Activated gamma-delta T cell treated with anti-CD3 and anti-CD28 coated beads, Interleukin-2, amount 50 U/mL, for 16 hours (primary cell): ENCODE measurements at places on chromosomes 11 and 22.

DNA sequence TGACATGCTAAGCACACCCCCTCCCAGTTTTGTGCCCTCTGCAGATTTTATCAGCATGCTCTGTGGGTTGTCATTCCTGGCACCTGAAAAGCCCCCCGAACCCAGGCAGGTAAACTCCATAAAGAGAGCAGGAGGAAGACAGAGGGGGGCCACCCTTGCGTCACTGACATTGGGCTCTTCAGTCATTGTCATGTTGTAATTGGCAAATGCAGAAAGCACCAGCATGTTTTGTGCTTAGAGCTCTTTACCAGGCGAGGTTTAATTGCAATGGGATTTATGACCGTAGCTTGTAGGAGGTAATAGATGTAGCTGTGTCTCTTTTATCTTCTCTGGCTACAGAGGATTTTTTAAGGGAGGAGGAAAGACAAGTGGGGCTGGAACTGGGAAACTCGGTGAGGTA, 201.7 kb downstream of the GRIK4 start:
- DNase-seq: no peak

- DNase-seq: no peak
Observed at GRCh38 chr11:121152764-121153163, 51.7 kb downstream of the TECTA start.

DNA sequence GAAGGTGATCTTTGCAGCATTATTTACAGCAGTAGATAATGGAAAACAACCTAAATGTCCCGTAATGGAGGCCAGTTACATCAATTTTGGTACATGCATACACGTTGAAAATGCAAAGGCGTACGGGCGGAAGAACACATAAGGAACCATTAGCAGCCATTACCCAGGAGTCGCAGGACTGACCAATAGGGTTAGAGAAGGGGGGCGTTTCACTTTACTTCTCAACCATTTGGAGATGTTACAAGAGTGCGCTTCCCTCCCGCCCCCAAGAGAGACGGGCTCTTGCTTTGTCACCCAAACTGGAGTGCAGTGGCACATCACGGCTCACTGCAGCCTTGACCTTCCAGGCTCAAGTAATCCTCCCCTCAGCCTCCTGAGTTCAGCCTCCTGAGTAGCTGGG, 52.8 kb upstream of the SLC35C1 start:
- DNase-seq: no peak

GRCh38 chr22:30782613-30783012, 87.9 kb downstream of the OSBP2 start:
- DNase-seq: no peak

DNA sequence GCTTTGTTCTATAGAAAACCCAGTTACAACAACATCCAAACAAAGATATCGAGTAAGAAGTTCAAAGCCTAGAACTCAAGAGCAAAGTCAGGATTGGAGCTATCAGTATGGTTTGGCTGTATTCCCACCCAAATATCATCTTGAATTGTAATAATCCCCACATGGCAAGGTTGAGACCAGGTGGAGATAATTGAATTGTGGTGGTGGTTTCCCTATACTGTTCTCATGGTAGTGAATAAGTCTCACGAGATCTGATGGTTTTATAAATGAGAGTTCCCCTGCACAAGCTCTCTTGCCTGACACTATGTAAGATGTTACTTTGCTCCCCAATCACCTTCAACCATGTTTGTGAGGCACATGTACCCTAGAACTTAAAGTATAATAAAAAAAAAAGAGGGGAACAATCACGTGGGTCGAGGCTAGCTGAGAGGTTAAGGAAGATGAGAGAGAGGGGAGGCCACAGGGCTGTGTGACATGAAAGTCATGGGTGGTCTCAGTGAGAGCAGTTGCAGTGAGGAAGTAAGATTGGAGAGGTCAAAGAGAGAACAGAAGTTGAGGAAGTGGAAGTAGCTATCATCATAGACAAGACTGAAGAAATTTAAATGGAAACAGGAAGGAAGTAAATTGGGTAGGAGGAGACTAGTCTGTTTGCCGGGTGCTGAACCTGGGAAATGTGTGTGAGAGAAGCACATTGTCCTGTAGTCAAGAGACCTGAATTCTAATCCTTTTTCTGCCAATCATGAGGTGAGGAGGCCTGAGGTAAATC, 80.1 kb upstream of the CD44 start:
- DNase-seq: no peak

DNA sequence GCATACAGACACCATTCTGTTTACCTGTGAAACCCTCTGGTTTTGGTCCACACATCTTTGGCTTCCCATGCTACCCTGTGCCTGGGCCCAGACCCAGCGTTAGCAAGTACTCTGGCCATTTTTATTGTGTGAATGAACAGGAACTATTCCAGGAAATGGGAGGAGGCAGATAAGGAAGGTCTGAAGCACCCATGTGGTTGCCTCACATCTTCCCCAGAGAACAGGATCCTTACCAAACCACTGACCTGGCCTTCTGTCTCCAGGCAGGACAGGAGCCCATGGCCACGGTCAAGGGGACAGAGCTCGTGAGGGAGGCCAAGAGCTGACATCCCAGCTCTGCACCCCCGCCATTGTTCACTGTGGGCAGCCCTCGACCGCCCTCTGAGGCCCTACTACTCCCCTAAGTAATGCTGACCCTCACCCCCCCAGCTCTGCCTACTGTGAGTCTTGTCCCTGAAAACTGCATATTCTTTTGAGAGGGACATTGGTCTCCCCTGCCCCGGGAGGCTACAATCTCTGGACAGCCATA, 97.7 kb upstream of the TP53I11 start:
- DNase-seq: no peak

- DNase-seq: no peak
Observed at GRCh38 chr22:31625661-31626426, 36.2 kb downstream of the PISD start.

- DNase-seq: no peak
Observed at GRCh38 chr11:128628686-128629085, 41.3 kb upstream of the ETS1 start.

DNA sequence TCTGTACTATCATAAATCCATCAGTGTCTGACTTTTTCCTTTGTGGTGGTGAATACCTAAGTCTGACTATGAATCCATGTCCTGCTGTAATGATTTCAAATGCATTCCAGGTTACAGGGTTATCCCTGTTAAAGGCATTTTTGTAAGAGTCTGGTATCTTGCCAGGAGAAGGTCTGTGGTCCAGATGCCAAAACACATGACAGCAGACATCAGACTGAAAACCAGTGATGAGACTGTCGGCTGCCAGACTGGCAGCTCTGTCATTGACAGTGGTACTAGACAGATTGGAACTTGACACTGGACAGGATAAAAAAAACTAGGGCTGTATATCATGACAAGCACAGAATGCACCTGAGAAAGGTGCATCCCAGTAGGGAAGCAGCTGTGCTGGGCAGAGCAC, 301.8 kb upstream of the FAT3 start:
- no peak for DNase-seq

DNA sequence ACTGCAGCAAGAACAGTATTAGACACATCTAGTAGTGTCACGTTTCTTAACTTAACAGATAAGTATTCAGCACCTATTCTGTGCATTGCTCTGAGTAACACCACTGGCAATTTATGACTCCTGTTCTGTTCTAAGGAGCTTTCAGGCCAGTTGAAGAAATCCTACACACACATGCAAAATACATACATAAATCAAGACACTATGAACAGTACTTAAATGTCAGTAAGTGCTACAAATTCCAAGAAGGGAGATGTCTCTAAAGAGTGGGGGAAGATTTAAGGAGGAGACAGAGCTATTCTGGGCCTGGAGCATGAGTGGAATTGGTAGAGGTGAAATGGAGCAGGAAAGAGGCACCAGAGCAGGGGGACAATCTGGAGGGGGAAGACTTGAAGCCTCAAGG, 46.2 kb upstream of the CLMP start:
- no peak for DNase-seq

GRCh38 chr11:82076126-82076525, 657.5 kb downstream of the FAM181B start:
- DNase-seq: no peak

DNA sequence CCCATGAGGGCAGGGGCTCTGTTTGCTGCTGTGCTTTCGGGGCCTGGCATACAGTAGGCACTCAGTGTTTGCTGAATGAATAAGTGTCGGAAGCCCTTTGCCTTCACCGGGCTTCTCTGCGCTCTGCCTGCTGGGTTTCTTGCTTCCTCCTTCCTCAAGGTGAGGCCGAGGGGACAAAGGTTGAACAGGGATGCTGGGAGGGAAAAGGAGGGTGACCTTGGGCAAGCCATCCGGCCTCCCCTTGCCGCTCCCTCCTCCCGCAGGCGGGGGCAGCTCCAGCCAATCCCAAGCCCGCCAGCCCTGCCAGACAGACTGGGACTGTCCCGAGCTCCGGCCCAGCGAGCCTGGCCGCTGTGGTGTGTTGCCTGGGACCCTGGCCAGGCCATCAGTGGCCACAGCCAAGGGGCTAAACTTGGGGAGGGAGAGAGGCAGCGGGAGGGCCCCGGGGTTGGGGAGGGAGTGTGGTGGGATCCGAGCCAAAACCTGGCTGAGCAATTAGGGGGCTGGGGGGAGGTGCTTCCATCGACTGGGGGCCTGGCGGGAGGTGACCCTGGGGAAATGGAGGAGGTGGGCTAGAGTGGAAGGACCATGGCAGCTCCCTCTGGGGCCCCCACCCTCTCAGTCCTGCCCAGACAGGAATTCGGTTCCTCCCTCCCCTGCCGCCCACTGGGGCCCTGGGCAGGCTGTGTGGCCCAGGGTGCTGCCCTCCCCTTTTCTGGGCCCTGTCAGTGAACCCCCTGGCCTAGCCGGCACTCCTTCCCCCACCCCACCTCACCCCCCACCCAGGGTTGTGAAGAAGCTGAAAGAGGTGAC, 3.4 kb upstream of the RCOR2 start:
- no peak for DNase-seq

DNA sequence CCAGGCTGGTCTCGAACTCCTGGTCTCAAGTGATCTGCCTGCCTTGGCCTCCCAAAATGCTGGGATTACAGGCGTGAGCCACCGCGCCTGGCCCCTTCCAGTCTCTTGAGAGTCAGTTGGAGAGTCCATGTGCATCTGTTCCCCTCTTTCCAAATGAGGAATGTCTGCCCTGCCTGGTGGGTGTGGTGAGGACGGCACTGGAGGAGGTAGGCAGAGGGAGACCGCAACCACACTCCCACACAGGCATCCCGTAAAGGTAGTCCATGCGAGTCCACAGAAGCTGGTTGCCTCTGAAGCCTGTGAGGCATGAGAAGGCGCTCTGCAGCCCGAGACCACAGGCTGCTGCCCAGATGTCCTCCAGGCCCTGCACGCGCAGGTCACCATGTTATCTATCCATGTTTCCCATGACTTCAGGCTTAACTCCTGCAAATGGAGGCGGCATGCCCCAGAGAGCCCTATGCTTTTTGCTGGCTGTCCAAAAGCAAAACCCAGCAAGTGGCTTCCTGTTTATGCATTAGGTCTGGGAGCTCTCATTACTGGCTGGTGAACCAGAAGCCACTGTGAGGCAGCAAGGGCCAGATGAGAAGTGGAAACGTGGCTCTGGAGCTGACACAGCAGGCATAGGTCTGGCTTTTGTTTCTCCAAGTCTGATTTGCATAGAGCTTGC, 43.4 kb downstream of the GRIK4 start:
- no peak for DNase-seq

DNA sequence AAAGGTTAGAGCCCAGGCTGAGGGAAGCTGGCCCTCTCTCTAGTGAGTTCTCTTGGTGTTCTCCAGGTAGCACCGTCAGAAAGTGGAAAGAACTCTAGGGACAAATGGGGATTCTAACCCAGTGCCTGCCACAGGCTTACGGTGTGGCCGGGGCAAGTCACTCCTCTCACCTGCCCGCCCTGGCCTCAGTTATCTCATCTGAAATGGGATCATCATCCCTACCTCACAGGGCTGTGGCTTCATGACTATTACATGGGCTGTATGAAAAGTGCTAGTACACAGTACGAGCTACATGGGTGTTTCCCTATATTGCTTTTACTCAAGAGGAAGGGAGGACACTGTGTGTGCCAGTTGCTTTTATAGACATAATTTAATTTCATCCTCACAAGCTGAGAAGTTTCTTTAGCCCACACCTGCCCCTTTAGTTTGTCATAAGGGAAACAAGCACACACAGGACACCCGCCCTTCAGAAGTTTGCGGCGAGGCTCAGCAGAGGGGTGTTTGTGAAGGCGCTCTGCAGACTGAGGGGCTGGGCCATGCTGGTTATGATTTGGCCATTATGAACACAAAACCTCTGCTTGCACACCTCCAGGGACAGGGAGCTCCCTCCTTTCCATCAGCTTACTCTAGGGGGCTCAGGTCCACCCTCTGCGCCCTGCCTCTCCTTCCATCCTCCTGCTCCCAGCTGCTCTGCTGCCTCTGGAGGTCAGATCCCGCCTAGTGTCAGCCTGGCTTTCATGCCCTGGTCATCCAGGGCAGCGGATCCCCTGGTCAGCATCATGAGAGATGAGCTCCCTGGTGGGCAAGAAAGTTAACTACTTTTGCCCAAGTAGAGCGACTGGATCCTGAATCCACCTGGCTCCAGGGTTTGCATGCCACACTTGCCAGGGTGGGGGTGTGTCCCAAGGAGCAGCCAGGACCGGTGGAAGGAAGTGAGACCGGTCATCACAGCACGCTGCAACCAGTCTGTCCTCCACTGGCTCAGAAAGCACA, 1.2 kb downstream of the KLHL35 start:
- no peak for DNase-seq

DNA sequence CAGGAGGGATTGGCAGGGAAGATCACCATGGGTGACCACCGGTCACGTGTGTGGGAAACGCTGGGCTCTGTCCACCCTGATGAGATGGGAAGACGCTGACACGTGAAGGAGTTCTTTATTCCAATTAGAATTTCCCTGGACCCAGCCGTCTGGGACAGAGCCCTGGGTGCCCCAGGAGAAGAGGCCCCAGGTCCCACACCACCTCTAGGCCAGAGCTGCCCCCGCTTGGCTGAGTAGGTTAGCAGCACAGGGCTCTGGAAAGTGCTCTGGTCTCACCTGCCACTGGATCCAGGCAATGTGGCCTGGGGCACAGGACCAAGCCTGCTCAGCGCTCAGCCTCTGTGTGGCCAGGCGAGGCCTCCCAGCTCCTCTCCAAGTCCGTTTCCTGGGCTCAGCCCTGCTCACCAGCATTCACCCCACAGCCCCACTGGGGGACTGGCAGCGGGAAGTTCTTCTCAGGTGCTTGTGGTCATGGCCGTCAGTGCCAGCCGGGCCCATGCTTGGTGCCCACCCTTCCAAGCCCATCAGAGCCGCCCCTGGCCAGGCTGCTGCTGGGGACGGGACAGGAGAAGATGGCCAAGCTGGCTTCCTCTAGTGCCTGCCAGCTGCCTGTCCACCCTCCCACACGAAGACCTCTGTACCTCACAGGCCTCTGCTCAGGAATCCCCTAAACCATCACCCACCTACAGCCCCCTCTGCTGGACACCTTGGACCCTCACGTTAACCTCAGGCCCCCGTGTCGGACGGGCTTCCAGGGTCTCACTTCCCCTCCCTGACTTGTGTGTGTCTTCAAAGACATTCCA, 62.5 kb upstream of the FGF3 start:
- no peak for DNase-seq
